Fibroblast of skin of left quadriceps (primary cell): ENCODE measurements at places on chromosomes 7 and 10.

DNA sequence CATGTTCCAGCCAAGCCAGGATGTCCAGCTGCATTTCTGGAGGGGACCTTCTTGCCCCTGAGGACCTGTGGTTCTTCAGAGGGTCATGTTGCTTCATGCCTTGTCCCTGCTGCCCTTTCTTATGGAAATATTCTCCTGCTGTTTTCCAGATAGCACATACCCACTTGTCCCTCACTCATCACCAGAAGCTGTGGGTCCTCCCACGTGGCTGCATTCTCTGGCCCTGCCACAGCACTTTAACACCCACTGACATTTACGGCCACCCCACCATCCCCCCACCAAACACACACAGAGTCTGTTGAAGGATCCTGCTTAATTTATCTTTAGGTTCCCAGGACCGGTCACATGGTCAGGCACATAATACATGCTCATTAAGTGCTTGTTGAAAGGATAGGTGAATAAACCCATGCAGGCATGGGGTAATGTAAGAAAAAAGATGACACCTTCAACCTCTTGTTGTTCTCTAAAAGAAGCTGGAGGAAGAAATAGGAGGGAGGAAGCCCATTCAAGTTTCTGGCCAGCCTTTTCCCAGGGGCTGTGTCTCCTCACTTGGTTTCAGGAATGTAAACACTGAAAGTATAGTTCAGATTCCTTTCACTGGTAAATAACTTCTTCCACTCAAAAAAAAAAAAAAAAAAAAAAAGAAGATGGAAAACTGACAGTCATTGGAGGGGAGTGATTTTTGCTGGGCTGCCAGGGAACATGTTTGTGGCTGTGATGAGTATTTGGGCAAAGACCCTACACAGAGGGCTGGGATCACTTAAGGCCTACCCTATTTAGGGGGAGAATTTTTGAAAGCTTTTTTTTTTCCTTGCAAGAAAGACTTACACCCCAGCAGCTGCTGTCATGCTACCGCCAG lies 19.8 kb upstream of the BMPER start:
- no peak for DNase-seq

DNA sequence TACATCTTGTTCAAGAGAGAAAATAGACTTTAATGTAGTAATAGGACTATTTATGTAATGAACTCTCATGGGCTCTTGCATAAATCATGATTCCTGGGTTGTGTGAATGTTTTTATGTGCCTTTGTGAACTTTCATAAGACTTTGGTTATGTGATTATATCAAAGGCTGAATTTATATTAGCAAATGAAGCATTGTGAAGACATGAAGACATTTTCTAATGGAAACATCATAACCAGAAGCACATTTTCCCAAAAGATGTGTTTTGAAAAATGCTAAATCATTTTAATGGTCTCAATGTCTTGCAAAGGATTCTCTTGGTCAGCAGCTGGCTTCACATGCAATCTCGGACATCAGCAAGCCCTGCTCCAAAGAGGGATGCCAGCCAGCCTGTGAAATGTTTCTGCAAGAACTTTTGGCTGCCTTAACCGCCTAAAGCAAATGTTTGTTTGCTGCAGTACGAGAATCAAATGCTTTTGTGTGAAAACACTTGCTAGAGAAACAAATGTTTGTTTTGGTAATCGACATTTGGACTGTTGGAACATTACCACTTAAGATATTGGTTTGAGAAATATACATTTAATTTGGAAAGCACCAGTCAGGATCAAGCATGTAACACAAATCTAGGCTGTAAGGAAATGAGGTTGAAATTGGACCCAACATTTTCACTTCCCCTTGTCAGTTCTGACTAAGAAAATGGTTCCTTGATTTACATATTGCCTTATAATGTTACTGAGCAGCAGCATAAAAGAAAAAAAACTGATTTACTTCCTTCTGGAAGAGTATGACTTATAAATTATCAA lies 102.1 kb downstream of the RTKN2 start:
- DNase-seq = peak; percentile 85

- no peak for DNase-seq
Measured at GRCh38 chr10:106410331-106410730, 754.2 kb downstream of the SORCS1 start.

GRCh38 chr10:124659380-124659779 lies 84.8 kb downstream of the FAM53B start:
- DNase-seq = no peak

DNA sequence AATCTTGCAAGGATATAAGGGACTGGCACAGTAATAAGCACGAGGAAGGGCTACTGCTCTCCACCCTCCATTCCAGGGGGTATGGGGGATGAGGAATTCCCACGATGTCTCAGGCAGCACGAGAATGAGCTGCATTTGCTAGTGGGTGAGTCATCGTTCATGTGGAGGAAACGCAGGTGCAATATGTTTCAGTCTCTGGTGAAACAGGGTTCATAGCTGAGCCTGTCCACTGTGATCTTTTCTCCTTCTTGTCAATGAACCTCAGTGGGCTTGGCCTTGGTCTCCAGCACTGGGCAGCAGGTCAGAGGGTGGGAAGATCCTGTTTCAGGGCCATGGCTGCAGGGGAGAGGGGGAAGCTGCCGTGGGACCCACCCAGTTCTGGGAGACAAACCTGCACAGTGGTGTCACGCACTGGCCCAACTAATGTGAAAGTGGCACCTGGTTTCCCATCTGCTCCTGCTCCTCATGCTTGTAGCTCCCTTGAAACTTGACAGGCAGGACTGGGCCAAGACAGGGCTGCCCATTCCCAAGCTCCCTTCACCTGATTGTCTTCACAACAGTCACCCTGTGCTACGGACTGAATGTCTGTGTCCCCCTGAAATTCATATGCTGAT lies 181.9 kb downstream of the USP6NL start:
- DNase-seq = no peak

DNA sequence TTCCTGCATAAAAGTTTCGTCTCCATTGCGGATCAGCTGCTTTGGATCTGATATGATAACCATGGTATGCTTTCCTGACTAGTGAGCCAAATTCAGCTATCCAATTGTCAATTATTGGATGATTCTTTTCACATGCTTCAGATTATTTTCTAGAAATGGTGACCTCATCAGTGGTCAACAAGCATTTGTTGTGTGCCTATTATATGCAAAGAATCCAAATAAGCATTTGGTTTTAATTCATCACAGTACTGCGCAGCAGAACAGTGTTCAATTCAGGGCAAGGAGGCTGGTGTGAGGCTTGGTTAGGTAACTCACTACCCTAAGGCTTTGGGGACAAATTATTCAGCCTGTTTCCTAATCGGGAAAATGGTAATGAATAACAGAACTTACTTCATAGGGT lies 200.5 kb downstream of the SKAP2 start:
- peak; percentile 5 for DNase-seq

DNA sequence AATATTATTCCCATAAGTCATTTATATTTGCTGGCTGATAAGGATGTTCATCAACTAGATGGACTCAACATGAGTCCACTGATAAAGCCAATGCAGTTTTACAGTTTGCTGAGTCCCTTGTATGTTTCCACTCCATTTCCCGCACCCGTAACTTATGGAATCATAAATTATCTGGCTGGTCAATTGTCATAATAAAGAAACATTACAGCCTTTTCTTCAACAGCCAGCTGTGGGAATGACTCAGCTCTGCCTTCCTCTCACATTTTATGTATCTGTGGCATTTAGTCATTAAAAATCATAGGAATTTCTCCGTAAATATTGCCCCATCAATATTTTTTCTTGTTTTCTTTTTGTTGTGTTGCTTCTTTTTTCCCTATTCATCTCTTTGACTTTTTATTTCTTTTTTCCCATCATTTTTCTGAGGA lies 22.3 kb upstream of the TMEM26 start:
- no peak for DNase-seq

DNA sequence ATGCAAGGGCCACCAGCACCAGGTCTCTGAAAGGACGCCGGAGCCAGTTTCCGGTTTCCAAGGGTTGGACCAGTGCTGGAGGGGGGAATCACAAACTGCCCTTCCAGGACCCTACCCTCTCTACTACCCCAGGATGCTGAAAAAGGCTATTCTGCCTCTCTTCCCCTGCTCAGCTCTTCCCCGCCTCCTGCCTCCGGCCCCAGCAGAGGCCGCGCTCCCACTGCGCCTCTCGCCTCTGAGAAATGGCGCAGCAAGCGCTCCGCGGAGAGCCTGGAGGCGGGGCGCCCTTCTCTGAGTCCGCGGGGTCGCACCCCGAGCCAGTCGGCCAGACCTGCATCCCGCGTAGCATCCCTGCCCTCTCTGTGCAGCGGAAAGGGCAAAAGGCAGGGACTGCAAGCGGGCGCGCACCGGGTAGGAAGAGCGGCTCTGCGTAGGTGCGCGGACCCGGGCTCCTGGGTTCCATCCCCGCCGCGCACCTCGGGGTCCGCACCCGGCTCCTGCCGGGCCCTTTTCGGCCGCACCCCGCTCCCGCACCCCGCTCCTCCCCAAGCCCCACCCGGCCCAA lies 476 bp upstream of the RET start:
- DNase-seq = no peak

DNA sequence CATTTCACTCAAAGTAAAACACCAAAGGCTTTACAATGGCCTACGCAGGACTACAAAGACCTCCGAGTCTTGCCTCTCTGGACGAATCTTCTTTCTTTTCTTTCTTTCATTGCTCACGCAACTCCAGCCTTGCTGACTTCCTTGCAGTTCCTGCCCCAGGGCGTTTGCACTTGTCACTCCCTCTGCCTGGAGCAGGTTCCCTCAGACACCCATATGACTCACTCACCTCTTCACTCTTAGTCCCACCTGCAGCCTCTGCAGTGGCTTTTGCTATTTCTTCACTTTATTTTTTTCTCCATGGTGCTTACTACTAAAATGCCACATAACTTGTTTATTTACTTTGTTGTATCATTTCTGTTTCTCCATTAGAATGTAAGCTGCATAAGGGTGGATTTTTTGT lies 33.1 kb downstream of the GHRHR start:
- no peak for DNase-seq

- no peak for DNase-seq
Measured at GRCh38 chr7:101516851-101517250, 112.2 kb downstream of the MYL10 start.

DNA sequence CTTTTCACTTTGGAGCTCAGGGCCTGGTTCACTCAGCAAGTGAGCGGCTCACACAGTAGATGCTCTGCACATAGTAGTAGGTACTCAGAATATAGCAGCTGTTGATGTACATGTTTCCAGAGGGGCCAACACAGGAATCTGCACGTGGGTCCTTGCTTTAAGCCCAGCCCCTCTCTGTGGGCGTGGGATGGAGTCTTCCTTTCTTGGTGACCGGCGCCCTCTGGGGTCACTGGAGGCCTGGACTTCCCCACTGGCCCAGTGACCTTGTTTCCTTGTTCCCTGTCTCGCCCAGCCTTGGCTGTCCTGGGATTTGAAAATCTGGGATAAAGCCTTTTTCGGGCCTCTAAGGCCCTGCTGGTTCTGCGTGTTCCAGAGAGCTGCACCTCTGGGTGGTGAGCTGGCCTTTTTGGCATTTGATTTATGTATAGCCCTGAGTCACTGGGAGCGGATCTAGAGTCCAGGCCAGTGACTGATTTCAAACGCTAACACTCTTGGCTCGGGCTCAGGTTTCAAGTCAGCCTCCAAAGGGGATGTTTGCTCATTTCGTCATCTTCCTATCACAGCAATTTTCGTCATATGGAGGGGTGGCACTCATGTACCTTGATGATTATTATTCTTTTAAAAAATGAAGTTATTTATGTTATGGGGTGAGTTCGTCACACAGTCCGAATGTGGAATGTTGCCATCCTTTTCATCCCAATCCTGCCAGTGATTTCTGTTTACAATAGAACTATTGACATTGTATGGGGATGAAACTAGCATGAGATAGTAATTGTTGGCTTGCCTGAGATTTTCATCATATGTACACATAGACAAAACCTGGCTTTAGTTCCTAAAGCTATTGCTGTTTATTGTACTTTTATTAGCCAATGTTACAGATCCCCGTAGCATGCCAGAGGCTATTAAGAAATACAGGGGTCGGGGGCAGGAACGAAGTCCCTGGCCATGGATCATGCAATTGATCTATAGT lies 65.5 kb downstream of the CUX1 start:
- peak; percentile 98 for DNase-seq

DNA sequence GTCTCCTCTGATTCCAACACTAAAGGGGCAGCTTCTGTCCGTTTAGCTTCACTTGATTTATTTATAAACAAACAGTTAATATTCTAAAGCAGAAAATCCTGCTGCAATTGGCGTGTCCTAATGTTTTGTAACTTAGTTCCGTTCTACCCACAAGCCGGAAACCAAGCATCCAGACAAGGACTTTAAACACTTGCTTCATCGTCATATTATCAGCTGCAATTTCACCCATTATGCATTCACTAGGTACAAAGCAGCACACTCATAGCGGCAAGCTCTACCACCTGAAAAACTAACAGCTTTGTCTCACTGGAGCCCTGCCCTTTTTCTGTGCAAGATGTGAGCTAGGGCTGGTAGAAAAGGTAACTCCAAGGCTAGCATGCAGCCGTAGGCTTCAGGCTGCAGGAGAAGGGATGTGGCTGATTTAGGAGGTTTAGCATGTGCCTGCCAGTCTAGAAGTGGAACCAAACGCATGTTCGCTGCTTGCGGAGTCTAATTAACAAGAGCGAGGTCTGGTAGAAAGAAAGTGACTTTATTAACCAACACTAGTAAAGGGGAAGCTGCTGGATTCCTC lies 43.7 kb upstream of the BPGM start:
- DNase-seq = no peak

- DNase-seq = no peak
Measured at GRCh38 chr7:71904484-71904883, 507.7 kb downstream of the CALN1 start.

- no peak for DNase-seq
Measured at GRCh38 chr7:95669513-95669912, 73.2 kb upstream of the PDK4 start.

DNA sequence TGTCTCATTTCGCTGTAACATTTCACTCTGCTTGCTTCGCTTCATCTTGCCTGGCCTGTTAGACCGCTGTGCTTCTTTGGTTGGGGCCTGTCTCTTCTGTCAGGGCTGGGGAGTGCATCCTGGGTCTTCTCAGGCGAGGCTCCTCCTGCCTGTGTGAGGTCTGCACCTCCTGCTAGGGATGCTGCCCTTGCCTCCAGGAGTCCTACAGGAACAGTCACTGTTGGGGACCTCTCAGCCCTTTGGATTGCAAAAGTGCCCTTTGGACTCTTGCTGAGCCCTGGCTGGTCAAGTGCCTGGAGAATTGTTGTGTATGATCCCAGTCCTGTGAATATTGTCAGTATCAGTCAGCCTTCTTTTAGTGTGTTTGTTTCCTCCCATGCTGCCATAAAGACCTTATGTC lies 84.1 kb downstream of the MDFIC start:
- DNase-seq = no peak
